ENCODE measurements at places on chromosomes 6 and 20. TPM values are rescaled to one million over a fixed set of nuclear protein-coding genes. Genes with fewer than 3 reads are reported as not detected.

DNA sequence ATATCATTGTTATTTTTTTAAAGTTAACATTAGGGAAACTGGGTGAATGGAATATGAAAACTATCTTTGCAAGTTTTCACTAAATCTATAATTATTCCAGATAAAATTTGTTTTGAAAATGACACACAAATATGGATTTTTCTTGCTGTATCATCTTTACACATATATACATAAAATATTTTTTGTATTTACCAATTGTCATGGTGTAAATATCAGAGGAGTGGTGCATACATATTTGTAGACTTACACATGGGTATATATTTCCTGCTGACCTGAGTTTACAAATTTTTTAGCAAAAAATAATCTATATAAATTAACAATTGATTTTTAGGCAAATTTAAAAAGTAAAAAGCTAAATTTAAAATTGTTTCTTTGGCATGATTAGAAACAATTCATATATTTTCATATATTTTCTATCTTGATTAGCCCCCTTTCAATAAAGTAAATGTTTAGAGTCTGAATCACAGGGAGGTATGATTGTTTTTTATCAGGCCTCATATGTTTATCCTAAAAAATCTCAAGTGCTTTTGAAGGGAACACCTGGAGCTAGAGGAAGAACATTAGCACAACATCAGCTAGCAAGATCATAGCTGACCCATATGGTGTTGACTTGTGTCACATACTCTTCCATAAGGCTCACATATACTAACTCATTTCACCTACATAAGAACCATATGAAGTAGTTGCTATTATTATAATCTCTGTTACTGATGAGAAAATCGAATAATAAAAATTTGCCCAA, 671.8 kb upstream of the GJE1 start:
- DNase-seq = no peak

DNA sequence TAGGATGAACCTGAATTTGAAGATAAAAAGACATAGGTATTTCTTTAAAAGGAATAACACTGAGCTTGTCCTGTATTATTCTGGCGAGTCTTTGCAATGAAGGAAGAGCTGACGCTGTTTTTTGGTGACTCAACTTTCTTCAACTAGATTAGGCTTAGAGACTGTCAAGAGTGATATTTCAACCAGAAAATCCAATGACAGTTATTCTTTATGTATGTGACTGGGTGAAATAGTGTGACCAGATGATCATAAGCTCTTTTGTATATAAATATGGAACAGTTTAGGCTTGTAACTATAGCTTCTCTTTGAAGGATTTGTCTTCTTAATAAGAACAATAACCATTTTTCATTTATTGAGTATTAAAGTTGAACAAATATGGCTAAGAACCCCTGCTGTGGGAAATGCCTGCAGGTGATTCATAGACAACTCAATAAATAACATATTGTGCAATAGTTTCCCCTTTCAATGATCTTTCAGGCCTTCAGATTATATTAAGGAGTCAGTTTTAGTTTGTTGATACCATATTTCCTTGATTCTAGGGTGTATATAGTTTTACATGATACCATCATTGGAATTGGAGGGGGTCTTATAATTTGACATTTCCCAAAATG, 265.6 kb upstream of the JAG1 start:
- no peak for DNase-seq

- DNase-seq = no peak
Measured at GRCh38 chr6:5174244-5174643, 86.5 kb downstream of the LYRM4 start.

DNA sequence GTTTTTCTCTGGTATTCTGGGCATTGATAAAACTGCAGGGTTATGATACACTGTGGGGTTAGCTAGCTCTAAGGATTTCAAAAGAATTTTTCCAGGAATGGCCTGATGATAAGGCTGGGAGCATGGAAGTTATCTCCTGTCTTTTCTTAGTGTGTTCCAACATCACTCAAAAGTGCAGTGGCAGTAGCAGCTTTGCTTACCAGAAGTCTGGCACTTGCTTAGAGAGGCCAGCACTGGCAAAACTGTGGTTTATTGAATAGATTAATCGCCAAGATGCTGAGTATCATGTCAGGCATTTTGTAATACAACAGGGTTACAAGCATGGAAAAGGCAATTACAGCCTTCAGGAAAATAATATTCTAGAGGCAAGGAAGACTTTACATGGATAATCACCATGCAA, 719.5 kb upstream of the GJE1 start:
- no peak for DNase-seq

DNA sequence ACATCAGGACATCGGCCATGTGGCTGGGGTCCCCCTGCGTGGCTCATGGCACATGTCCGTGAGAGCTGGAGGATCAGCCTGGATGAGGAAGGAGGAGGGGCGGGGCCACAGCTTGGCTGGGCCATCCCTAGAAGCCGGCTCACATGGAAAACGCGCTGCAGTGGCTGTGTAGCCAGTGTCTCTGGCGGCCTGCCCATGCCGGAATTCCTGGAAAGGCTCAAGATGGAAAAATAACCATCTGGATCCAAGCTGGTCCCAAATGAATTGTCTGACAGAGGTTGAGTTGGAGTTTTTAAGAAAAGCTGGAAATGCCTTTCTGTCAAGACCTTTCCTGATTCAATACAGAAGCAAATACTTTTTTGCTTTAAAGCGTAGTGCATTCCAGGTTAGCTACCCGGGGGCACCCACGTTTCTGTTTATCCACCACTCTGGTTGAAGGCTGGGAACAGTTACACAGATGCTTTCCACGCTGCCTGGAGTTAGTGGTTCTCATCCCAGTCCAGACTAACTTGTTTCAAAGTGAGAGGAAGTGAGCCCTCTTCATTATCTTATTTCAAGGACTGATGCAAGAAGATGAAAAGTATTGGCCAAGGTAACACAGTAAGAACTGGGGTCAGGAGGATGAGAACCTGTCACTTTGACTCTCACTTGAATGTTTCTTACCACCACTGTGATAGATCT, 99.0 kb downstream of the GMPR start:
- DNase-seq = no peak

- no peak for DNase-seq
Measured at GRCh38 chr6:24931718-24932691, 3.8 kb downstream of the RIPOR2 start.

- no peak for DNase-seq
Measured at GRCh38 chr6:146359131-146359530, 184.5 kb upstream of the RAB32 start.

- no peak for DNase-seq
Measured at GRCh38 chr6:150008588-150008987, 16.7 kb downstream of the RAET1L start.

DNA sequence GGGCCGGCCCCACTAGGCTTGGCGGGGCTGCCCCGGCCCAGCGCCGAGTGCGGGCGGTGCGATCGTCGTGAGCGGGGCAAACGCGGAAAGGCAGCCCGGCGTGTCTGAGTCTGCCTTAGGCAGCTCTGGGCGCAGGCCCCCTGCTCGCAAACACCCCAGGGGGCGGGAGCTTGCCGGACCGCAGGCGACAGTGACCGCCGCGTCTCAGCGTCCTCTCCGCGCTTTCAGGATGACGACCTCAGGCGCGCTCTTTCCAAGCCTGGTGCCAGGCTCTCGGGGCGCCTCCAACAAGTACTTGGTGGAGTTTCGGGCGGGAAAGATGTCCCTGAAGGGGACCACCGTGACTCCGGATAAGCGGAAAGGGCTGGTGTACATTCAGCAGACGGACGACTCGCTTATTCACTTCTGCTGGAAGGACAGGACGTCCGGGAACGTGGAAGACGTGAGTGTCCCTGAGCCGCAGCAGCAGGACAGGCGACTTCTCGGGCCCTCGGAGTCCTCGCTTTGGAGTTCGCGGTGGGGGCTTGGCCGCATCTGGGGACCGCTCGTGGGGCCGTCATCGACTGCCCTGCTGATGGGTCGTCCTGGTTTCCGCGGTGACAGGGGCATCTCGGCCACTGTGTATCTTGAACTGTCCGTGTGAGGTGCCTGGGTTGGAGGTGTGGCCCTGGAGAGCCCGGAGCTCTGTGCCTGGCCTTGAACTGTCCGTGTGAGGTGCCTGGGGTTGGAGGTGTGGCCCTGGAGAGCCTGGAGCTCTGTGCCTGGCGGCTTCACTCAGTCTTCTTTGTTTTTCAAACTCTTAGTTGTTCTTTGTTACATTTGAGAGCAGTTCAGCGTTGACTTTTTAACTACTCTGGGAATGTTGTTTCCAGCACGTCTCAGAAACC, 786 bp downstream of the ADRM1 start:
- peak; percentile 89 for DNase-seq

GRCh38 chr6:67759001-67759400, 876.1 kb upstream of the ADGRB3 start:
- DNase-seq = no peak

GRCh38 chr6:44925100-44925739, 402.9 kb upstream of the RUNX2 start:
- peak; percentile 44 for DNase-seq

GRCh38 chr6:32432050-32432450, 7.6 kb upstream of the HLA-DRA start:
- DNase-seq = peak; percentile 27

DNA sequence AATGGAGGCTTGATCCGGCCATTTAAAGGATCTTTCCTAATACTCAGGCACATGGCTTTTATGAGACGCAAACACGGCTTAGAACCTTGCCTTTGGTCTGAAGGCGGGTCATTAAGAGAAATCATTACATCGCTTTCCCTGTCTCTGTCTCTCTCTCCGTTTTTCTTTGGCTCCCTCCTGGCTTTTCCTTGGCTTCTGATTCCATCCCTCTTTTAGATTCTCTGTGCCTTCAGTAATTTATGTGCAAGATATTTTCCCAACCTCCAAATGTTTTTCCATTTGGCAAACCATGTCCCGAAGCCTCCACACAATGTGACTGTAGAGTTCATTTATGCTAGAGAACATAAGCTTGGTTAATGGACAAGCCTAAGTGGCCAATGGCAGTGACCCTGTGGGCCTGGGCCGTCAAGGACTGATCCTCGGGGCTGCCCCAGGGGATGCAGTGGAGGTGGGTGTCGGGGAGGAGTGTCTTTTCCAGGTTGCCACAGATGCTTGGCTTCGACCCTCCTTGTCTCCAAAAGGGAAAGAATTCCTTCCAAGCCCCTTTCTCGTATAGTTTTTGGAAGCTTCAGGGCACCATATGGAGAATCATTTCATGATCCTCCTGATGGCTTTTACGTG, 157.0 kb downstream of the SCML4 start:
- no peak for DNase-seq

GRCh38 chr6:96016334-96017069, 728 bp downstream of the FUT9 start:
- no peak for DNase-seq

GRCh38 chr6:48667797-48668196, 556.8 kb upstream of the PTCHD4 start:
- DNase-seq = no peak

DNA sequence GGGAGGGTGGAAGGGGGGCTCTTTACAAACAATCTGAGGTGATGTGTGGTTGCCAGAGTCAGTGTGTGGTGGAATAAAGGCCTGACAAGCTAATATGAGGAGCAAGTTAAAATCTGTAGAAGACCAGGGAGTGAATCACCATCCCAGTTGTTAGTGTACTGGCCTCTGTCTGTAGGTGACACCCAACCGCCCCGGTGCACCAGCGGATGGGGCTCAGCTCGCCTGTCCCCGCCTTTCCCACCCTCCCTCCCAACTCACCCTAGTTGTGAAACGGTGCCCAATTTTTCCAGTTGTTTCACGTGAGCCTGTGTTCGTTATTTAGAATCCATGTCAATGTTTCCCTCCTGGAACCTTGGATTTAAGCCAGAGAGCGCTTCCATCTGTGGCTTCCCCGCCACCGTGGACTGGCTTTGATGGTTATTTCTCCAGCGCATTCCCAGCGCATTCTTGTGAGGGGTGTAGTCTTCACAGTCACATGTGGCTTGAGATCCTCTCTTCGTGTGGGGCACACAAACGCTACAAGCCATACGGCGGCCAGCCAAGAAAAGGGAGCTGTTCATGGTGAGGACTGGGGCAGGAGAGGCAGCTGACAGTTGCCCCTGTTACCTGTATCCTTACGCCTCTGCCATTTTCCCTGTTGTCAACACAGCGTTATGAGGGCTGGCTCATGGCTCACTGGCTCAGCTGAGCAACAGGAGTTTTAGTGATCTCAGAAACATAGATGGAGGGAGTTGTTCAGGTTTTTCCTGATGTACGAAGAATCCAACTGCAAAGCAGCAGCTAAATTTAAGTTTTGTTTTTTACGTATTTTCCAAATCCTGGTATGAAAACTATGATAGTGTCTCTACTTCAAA, 137.6 kb downstream of the ZDHHC14 start:
- DNase-seq = no peak

DNA sequence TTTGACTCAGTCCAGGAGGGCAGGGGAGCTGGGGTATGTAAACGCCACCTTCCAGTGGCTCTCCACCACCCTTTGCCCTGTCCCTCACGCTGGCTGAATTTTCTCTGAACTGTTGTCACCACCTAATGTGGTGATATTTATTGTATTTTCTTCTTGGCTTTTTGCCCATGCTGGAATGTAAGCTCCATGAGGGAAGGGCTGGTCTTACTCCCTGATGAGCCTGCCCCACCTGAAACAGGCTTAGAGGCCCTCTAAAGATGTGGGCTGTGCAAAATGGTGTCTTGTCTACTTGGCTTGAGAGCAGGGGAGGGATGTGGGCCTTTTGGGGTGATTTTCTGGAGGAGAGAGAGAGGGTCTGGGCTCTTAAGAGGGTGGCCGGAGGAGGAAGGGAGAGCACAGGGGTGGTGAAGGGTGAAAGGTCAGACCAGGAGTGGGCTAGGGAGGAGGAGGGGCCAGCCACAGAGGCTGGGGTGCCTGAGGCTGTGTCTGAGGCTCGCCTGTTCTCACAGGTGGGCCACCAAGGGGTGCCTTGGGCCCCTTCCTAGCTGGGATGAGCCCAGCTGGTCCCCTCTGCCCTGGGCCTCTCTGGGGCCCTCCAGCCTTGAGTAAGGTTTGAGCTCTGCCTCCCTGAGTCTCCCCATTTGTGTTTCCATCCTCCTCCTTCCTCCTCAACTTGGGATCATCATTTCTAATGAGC, 37.3 kb downstream of the SPDEF start:
- DNase-seq = no peak

HDAC2 gene
- total RNA-seq = 99.6 TPM

SNRPB gene
- 844 TPM for total RNA-seq

NFS1 gene
- total RNA-seq = 94.4 TPM

CST7 gene
- total RNA-seq = not detected

LYRM4 gene
- total RNA-seq = 64.6 TPM

WTAP gene
- total RNA-seq = 203 TPM

NDRG3 gene
- 36.0 TPM for total RNA-seq
